A673 (cell line): ENCODE measurements at places on chromosomes 7 and 10. TPM values are rescaled to one million over a fixed set of nuclear protein-coding genes. Genes with fewer than 3 reads are reported as not detected.

GRCh38 chr10:130492266-130492934 is 356.2 kb downstream of the GLRX3 start:
- no peak for DNase-seq

- DNase-seq, result no peak
These were observed 58.0 kb downstream of the RAMP3 start for GRCh38 chr7:45215601-45216062.

- no peak for DNase-seq
These were observed 303.3 kb upstream of the IGFBP3 start for GRCh38 chr7:46224363-46224762.

- DNase-seq, result no peak
These were observed 118.2 kb downstream of the ADAM12 start for GRCh38 chr10:126270111-126270510.

- peak; percentile 53 for DNase-seq
These were observed 1.5 kb upstream of the C10orf95 start for GRCh38 chr10:102452672-102453340.

DNA sequence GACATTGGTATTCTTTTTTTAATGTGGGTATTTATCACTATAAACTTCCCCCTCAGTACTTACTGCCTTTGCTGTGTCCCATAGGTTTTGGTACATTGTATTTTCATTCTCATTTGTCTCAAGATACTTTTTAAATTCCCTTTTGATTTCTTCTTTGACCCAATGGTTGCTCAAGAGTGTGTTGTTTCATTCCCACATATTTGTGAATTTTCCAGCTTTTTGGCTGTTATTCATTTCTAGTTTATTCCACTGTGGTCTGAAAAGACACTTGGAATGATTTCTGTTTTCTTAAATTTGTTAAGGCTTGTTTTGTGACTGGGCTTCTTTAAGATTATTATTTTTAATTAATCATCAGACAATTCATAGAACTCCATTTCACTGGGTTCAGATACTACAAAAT is 105.0 kb downstream of the EPC1 start:
- DNase-seq, result no peak

DNA sequence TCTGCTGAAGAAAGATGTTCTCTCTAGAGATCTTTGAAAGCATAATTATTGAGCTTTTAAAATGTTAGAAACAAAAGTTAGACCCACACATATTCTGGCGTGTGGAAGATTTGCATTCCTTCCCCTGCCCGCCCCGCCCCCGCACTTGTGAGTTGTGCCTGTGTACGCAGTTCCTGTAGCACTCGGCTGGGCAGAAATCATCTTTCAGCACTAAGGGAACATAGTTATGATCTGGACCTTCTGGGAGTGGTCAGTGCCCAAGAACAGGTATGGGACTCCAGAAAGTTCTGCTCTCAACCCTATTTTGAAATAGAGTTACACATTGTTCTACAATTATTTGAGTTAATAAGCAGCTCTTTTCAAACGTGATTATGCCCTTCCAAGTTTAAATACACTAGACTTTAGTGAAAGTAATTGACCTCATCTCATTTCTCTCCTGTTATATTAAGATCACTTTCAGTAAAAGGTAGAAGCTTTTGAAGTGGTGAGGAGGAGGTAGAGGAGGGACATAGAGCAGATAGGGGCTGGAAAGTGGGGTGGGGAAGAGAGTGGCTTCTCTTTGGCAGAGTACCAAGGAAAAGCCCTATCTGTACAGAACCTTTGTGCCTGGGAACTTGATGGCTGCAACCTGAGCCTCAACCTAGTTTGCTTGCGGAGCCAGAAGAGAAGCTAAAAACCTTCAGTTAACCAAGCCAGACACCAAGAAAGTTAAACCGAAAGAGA is 5.7 kb downstream of the BLVRA start:
- peak; percentile 29 for DNase-seq

GRCh38 chr7:94294471-94295131 is 100.1 kb upstream of the COL1A2 start:
- DNase-seq, result no peak

- no peak for DNase-seq
These were observed 20.3 kb downstream of the CELF2 start for GRCh38 chr10:11037991-11038390.

DNA sequence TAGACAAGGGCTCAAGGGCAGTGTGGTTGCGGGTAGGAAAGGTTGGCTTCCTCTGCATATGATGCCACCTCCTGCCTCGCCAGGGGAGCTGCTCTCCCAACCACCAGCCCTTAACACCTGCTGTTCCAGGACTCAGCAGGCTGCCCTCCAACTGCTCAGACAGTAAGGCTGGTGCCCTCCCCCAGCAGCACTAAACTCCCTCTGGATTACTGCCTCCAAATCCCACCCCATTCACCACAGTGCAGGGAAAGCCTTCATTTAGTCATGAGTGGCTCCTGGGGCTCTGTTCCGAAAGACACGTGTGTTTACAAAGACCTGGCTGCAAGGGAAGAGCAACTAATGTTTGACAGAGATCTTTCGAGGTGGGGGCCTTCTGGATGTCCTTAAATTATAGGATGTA is 437.2 kb upstream of the MKI67 start:
- DNase-seq, result no peak

DNA sequence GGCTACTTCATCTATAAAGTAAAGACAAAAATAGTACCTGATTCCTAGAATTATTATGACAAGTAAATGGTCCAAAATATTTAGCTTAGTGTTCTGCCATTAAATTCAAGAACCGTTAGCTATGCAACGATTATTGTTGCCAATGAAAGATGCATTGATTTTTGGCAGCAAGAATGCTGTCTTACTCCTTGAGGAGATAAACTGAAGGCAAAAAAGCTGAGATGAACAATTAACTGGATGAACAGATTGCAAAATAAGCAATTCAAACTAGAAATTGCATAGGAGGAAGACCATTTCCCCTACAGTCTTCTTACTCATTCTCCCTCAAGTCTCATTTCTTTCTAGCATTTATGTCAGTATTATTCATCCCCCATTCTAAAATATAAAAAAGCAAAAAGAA is 484.5 kb downstream of the PLXDC2 start:
- no peak for DNase-seq

DNA sequence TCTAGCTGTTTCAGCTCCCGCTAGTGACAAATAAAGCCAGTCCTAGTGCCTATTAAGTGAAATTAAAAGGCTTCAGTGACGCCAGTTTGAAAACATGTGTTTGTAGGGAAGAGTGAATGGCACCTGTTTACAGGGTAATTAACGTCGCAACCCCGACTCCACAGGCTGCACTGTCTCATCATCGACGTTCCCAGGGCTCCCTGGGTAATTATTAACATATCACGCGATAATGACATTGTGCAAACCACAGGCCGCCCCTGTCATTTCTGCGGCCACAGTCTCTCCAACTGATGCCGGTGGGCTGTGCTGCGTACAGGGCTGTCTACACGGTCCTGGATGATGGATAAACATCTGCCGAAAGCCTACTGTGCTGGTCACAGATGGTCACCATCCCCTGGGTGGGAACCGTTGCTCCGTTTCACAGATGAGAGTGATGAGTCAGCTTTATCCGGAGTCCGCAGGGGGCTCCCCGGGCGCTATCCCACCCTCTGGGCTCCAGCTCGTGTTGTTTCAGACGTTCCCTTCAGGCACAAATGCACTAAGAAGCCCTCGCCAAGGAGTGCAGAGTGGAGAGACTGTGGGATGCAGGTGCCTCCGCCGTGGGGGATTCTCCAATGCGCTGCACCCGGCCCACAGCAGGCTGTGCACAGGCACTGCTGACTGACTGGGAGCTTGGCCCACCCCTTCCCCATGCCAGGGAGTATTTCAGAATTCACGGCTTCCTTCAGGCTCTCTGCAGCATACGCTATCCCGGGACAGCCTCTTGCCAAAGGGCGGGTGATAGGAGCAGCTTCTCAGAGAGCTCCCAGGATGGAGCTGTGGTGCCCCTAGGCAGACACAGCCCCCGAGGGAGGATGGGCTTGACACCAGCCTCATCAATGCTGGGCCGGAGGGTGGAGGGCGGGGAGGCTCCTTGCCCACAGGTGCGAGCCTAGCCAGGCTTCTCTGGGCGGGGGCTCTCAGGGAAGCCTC is 491.8 kb upstream of the FOXK1 start:
- no peak for DNase-seq

GRCh38 chr7:22586101-22586785 is 86.3 kb upstream of the STEAP1B start:
- DNase-seq, result no peak

DNA sequence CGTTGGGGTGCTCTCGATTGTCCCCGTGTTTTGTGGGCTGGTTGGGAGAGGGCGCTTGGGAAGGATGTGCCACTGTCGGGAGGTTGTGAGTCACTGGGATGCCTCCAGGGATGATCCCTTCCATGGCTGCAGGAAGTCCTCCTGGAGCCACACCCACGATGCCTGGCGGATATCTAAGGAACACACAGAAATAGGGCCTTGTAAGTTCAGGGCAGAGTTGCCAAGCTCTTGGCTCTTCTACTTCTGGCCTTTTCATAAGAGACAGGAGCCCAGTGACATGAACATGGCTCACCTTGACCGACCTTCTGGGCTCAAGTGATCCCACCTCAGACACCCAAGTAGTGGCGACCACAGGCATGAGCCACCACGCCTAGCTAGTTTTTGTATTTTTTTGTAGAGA is 47.6 kb downstream of the ZRANB1 start:
- no peak for DNase-seq

- no peak for DNase-seq
These were observed 111.3 kb downstream of the SLIT1 start for GRCh38 chr10:97074256-97075145.

DNA sequence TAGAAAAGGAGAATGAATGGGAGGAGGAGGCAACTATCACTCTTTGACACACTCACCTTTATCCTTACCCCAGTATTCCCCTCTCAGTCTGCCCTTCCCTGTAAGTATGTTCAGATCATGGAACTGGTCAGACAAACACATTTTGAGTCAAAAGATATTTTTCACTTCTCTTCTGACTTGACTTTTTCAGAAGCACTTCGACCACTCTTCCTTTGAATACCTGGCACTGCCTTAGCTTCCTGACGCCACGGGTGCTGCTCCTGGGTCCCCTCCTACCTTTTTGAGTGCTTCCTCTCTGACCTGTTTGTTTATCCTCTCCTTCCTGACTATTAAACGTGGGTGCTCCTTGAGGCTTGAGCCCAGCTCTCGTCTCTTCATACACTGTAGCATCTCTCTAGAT is 19.8 kb upstream of the C10orf67 start:
- no peak for DNase-seq

DNA sequence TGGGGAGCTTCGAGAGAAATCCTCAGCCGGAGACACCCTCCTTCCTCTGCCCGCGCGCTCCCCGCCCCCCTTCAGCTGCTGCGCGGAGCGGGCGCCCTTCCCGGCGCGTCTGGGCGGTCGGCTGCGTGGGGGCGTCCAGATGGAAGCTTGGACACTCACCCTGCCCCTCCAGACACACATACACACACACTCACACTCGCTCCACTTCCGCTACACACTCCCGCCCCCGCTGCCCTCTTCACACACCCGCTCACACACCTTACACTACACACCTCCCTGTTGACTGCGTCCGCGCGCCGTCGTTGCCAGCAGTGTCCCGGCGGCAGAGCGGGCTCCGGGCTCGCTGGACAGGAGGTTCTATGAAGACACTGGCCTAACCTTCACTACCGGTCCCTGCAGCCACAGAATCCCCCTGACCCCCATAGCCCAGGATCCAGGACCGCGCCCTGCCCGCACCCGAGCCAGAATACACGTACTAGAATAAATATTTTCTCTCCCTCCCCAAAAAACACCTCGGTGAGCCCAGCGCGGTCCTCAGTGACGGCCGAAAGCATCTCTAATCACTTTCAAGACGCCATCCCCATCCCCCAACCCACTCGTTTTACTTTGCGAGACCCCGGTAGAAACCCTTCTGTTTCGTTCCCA is 1.1 kb upstream of the EGR2 start:
- peak; percentile 39 for DNase-seq

GRCh38 chr7:3955751-3956696 is 655.0 kb downstream of the SDK1 start:
- no peak for DNase-seq

- peak; percentile 29 for DNase-seq
These were observed 18.6 kb downstream of the WDR37 start for GRCh38 chr10:1074748-1075308.

GRCh38 chr7:42144604-42145003 is 92.4 kb downstream of the GLI3 start:
- peak; percentile 63 for DNase-seq

DNA sequence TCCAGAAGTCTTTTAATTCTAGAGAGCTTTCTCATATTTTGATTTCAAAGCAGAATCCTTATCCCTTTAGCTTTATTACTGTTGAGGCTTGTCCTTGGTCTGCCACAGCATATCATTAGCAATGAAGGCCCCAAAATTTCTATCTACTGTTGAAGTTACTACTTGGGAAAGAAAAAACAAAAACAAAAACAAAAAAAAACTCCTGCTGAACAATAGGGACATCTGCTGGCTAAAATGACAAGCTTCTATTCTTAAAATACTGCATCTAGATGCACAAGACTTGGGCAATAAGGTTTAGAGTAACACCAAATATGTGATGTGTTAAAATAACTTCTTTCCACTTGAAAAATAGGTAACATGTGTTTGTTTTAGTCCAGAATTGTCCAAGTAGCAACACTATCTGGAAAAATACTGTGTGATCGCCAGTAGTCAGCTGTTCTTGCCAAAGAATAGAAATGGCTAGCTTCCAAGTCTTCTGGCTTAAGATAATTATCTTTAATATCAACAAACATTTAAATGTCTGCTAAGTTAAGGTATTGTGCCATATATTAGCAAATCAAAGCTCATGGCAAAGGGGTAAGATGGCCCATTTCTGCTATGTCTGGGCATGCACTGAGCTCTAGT is 3.8 kb upstream of the DMTF1 start:
- DNase-seq, result peak; percentile 51

DNA sequence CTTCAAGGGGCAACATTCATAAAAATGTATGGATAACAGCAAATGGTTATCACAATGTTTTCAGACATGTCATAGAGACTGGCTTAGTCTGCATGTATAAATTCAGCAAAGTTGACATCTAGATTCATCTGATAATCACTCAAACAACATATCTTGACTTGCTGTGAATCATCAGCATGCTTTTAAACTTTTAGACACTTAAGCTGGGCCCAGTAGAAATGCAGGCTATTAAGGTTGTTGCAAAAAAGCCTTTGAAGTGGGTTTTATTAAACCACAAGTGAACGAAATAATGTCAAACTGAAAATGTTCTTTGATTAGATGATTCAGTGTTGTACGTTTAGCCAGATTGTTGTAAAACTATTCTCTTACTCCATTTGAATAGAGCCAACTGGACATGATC is 759.6 kb downstream of the NXPH1 start:
- DNase-seq, result no peak

GRCh38 chr7:151968357-151968756 is 12.1 kb downstream of the GALNTL5 start:
- no peak for DNase-seq

- no peak for DNase-seq
These were observed 106.4 kb downstream of the ELMO1 start for GRCh38 chr7:37342176-37342687.

GRCh38 chr10:105963334-105963884 is 1201.1 kb downstream of the SORCS1 start:
- DNase-seq, result peak; percentile 73

The CCDC136 gene
- total RNA-seq, result 4.4 and 6.9 TPM in 2 replicates

The PDK4 gene
- not detected in 2 replicates for total RNA-seq

The NEURL1 gene
- total RNA-seq, result 0.50 and 0.52 TPM in 2 replicates

The FAM25G gene
- not detected in 2 replicates for total RNA-seq

The TMEM213 gene
- total RNA-seq, result not detected in 2 replicates

The DENND2A gene
- total RNA-seq, result 0.49 and 0.87 TPM in 2 replicates

The PON1 gene
- not detected in 2 replicates for total RNA-seq

The CFAP58 gene
- 0.17 and 0.52 TPM in 2 replicates for total RNA-seq

The LDB3 gene
- 0.22 and 0.34 TPM in 2 replicates for total RNA-seq

The YWHAG gene
- total RNA-seq, result 222 and 249 TPM in 2 replicates

The PPP1R3C gene
- total RNA-seq, result 2.1 and 2.7 TPM in 2 replicates

The GRK5 gene
- total RNA-seq, result 54.7 and 58.2 TPM in 2 replicates

The VSTM4 gene
- 0.11 TPM in 2 replicates for total RNA-seq

The TRIM74 gene
- 0.31 TPM in 1 of 2 replicates, not detected in the other for total RNA-seq

The NEUROD6 gene
- not detected in 2 replicates for total RNA-seq

The PRLHR gene
- not detected in 2 replicates for total RNA-seq

The SPDYE5 gene
- not detected in 2 replicates for total RNA-seq
